Aorta (tissue), 5 donors: ENCODE measurements at places on chromosomes 7 and 10.
A peak's percentile ranks its signal among the peaks of the same experiment; 100 is the strongest.

GRCh38 chr10:36388166-36388565, 737.2 kb upstream of the ANKRD30A start:
- DNase-seq: no peak

- no peak for DNase-seq
Observed at GRCh38 chr10:99346247-99346646, 17.1 kb downstream of the CNNM1 start.

GRCh38 chr7:101365956-101366355, 3.3 kb downstream of the COL26A1 start:
- no peak for DNase-seq

GRCh38 chr7:134480730-134481129, 21.8 kb upstream of the AKR1B1 start:
- DNase-seq: no peak

GRCh38 chr10:48958598-48959190, 19.1 kb upstream of the LRRC18 start:
- DNase-seq: no peak

DNA sequence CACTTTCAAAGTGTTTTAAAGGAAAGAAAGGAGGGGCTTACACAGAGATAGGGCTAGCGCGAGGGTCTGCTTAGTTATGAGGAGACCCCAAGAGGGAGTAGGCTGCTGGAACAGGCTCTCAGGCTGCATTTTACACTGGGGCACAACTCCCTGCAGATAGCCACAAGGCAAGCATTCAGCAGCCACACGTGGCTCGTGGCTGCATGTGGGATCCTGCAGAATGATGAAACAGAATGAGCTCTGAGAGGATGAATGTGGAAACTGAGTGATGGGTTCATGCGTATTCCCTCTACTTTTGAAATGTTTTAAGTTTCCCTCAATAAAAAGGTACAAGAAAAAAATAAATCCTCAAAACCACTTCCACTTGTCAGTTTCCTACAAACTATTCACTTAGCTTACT, 37.0 kb downstream of the PIP4K2A start:
- DNase-seq: no peak

GRCh38 chr10:61974601-61975390, 73.3 kb downstream of the ARID5B start:
- DNase-seq: peak; percentile 66
